Right lung (tissue), 10 donors: ENCODE measurements at places on chromosomes 7 and 10. TPM values are rescaled to one million over a fixed set of nuclear protein-coding genes. Genes with fewer than 3 reads are reported as not detected.

PTPRN2 gene
- polyA plus RNA-seq: 7.0 TPM

ARMH3 gene
- 22.5 TPM for polyA plus RNA-seq

ACTL6B gene
- not detected for polyA plus RNA-seq

CPA5 gene
- polyA plus RNA-seq: 0.22 TPM

FXYD4 gene
- polyA plus RNA-seq: not detected

PLEKHS1 gene
- 0.08 TPM for polyA plus RNA-seq

IGF2BP3 gene
- 52.5 TPM for polyA plus RNA-seq

MSS51 gene
- 3.8 TPM for polyA plus RNA-seq

TMEM254 gene
- polyA plus RNA-seq: 46.7 TPM

TCAF1 gene
- polyA plus RNA-seq: 103 TPM

LRMDA gene
- 19.1 TPM for polyA plus RNA-seq

CYP2C8 gene
- polyA plus RNA-seq: 10.1 TPM

CLCN1 gene
- polyA plus RNA-seq: 0.09 TPM

TCERG1L gene
- 0.50 TPM for polyA plus RNA-seq

MEIG1 gene
- polyA plus RNA-seq: 1.3 TPM

ANLN gene
- 73.3 TPM for polyA plus RNA-seq

STEAP1B gene
- polyA plus RNA-seq: 2.3 TPM

SLF2 gene
- polyA plus RNA-seq: 58.0 TPM

ASZ1 gene
- polyA plus RNA-seq: 0.80 TPM

PDE6C gene
- polyA plus RNA-seq: 3.0 TPM

KEL gene
- polyA plus RNA-seq: 1.1 TPM

CPN1 gene
- polyA plus RNA-seq: not detected

CALHM1 gene
- 0.05 TPM for polyA plus RNA-seq

KIAA1549 gene
- 14.5 TPM for polyA plus RNA-seq

PALS2 gene
- 9.3 TPM for polyA plus RNA-seq

PLAU gene
- 1.8 TPM for polyA plus RNA-seq

SHOC2 gene
- polyA plus RNA-seq: 35.0 TPM

CRHR2 gene
- 0.15 TPM for polyA plus RNA-seq

MLXIPL gene
- 1.6 TPM for polyA plus RNA-seq

MRPS17 gene
- polyA plus RNA-seq: 12.9 TPM

CYP51A1 gene
- polyA plus RNA-seq: 39.0 TPM

NXPH1 gene
- polyA plus RNA-seq: not detected

PTF1A gene
- 0.36 TPM for polyA plus RNA-seq

GRB10 gene
- 37.3 TPM for polyA plus RNA-seq

OR6V1 gene
- not detected for polyA plus RNA-seq

MEOX2 gene
- 228 TPM for polyA plus RNA-seq

UPK3BL2 gene
- polyA plus RNA-seq: 12.7 TPM

RSU1 gene
- polyA plus RNA-seq: 94.0 TPM

CTAGE15 gene
- 0.99 TPM for polyA plus RNA-seq

CAV2 gene
- 85.3 TPM for polyA plus RNA-seq

COL17A1 gene
- polyA plus RNA-seq: 0.85 TPM

C10orf71 gene
- polyA plus RNA-seq: not detected

CYP2C19 gene
- polyA plus RNA-seq: 0.09 TPM

COG5 gene
- 31.1 TPM for polyA plus RNA-seq

GHRHR gene
- polyA plus RNA-seq: not detected

PPP1R9A gene
- polyA plus RNA-seq: 21.7 TPM

RBAK gene
- polyA plus RNA-seq: 12.3 TPM

SYT15B gene
- polyA plus RNA-seq: 7.1 TPM

NIPSNAP2 gene
- 100.0 TPM for polyA plus RNA-seq

CNPY1 gene
- not detected for polyA plus RNA-seq

TUBAL3 gene
- 0.09 TPM for polyA plus RNA-seq

ABCB4 gene
- 0.79 TPM for polyA plus RNA-seq

ICA1 gene
- 37.2 TPM for polyA plus RNA-seq
